Stimulated activated naive CD4-positive, alpha-beta T cell (primary cell): ENCODE measurements at places on chromosomes 16 and 17.

- no peak for DNase-seq
These were observed 17.5 kb downstream of the MARCHF10 start for GRCh38 chr17:62790564-62790986.

DNA sequence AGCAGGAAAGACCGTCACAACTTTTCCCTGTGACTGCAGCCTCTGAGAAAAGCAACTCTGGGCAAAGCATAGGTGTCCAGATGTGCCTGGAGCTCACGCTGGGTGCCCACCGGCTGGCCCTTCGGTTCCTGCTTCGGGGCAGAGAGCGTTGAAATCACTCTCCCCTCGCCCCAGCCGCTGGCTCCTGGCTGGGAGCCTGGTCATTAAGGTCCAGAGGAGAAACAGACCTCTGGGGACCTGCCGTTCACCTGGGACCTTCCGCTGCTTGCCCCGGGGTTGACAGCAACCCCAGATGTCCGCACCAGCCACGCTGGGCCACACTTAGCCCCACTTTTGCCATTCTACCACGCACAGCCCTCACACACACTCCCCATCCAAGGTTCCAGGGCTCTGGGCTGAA, 13.1 kb downstream of the MRM3 start:
- no peak for DNase-seq

DNA sequence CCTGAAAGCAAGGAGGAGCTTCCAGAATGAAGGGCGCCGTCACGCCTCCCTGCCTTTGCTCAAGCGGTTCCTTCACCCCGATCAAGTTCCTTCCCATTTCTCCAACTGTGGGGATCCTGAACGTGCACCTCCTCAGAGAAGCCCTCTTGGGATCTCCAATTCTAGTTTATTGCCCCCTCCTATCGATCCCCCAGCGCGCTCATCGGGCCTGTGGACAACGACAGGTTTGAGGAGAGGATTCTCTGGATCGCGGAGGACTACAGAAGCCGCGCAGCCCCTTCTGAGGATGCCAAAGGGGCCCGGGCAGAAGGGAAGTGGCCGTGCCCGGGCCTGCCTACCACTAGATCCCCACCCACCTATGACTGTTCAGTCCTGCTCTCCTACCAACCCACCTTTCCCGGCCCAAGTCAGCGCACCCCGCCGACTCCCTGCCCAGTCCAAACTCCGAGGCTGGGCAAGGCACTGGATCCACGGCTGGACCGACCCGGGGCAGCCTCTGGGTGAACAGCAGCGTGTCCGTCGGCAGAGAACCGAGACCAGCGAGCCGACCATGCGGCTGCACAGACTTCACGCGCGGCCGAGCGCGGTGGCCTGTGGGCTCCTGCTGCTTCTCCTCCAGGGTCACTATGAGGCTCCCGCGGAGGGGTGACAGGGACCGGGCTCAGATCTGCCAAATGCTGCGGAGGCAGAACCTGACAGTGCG, 12.8 kb upstream of the CES3 start:
- DNase-seq: no peak

DNA sequence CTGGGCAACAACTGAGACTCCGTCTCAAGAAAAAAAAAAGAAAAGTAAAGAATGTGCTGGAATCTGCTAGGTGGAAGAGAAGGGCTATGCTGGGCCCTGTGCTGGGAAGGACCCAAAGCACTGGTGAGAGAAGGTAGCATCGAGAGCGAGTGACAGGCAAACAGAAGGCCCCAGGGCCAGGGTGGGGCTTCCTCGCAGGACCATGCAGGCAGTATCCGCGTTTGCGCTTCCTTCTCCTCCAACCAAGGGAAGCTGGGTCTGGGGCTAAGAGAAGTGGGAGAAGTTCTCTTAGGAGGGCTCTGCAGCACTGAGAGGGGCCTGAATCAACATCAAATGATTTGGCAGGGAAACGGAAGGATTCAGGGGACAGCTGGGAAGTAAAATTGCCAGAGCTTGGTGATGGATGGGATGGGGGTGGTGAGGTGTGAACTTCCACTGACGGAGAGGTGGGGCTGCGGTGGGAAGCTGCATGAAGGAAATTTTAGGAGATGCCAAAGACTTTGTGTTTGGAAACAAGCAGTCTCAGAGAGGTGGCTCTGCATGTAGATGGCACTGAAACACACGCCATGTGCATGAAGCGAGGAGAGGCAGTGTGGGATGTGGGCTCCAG, 5.2 kb upstream of the ECI1 start:
- DNase-seq: no peak

- no peak for DNase-seq
These were observed 42.5 kb upstream of the ATP2A3 start for GRCh38 chr17:4006745-4007211.

- DNase-seq: no peak
These were observed 81.3 kb downstream of the COX10 start for GRCh38 chr17:14150619-14151018.

- DNase-seq: no peak
These were observed 26.2 kb upstream of the SLC5A11 start for GRCh38 chr16:24819462-24820040.

- no peak for DNase-seq
These were observed 56.9 kb downstream of the MSI2 start for GRCh38 chr17:57313097-57313835.

DNA sequence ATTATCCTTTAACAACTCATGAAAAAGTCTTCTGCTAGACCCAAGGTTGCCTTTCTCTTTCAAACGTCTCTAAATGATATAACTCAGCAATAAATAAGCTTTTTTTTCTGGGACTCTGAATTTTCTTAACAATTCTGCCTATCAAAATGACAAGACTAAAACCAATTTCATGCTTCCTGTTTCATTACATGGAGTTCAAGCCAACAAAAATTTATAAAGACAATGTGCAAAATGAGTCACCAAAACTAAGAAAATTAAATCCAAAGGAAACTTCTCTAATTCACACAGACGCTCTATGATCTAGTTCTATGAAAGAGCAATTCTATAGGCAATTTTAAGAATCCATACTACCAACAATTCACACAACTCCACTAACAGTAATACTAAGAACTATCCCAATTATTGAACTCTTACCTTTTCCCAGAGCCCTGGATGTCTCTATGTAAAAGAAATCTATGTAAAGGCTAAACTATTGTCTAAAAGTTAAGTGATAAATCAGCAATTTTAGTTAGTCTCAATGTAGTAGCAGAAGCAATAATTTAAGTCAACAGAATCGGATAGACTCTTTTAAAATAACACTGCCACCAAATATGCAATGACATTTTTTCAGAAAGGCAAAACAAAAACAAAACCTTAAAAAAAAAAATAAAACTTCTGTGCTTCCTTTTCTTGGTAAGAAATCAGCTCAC, 44.2 kb downstream of the ZZEF1 start:
- DNase-seq: no peak

GRCh38 chr17:17206913-17207335, 791 bp upstream of the PLD6 start:
- DNase-seq: no peak

- DNase-seq: no peak
These were observed 3.9 kb downstream of the GAN start for GRCh38 chr16:81318711-81319110.

- no peak for DNase-seq
These were observed 868.1 kb downstream of the KCNJ2 start for GRCh38 chr17:71037386-71037785.

DNA sequence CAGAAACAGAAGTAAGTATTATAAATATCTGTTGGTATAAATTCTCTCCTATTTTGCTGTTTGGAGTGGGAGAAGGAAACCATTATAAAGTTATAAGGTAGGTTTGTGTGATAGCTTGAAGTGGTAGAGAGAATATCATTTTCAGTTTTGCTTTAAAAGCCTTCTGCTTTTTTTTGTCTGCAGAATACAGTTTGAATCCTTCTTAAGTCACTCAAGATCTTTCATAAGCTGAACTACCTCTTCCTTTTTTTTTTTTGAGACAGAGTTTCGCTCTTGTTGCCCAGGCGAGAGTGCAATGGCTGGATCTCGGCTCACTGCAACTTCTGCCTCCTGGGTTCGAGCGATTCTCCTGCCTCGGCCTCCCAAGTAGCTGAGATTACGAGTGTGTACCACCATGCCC, 9.0 kb downstream of the ATAD5 start:
- DNase-seq: no peak

DNA sequence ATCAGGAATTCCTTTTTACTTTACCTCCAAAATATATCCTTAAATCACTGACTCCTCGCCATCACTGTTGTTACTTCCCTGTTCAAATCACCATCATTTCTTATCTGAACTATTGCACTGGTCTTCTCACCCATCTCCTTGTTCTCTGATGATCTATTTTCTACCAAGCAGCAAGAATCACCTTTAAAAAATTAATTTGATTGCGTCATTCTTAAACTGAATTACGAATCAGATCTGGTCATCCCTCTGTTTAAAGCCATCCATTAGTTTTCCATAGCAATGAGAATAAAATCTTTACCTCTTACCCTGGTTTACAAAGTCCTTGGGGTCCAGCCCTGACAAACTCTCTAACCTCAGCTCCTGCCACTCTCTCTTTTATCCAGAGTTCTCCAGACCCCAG, 14.6 kb downstream of the PCTP start:
- DNase-seq: no peak

DNA sequence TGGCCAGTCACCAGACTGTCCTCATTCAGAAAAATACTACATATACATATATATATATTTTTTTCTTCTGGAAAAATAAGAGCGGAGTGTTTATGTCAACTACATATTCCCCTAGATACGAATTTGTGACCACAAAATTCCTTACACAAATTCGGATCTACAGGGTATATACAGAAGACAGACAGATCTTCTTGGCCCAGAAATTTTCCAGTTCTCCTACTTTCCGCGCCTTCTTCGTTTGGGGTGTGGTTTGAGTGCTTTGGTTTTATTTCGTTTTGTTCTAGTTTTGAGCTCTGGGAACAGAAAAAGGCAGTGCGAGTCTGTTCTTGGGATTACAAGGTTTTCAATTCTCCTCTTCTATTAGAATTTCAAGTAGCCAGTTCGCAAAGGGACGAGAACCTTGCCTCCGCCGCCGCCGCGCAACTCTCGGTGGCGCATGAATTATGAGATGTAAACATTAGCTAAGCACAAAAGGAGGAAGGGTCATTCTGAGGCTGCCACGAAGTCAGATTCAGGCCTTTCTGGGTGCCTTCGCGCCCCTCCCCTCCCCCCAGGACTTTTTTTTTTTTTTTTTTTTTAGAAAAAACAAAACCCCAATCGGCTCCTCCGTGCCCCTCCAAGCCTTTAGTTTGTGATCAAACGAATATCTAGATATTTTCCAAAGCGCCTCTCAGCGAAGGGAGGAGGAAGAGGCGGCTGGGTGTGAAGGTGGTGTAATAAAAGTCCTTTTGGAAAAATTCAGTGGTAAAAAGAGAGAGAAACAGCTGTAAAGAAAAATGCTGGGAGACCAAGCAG, 1.8 kb upstream of the HOXB4 start:
- no peak for DNase-seq

GRCh38 chr17:17740615-17741348, 59.5 kb downstream of the RAI1 start:
- DNase-seq: peak; percentile 52

DNA sequence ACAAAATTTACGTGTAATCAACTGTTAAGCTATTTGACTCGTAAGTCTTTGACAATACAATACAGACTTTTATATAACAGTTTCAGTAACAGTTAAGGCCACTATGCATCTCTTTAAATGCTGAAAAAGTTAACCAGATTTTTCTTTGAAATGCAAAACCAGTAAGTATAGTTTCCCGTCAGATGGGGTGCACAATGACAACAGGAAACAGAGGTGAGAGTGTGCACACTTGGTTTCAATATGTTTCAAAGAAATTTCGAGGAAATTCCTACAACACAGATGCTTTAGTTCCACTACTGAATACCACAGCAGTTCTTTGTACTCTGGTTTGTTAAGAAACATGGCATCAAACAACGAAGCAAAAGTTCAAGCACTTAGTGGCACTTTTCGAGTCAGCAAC, 48.4 kb downstream of the RNF157 start:
- peak; percentile 53 for DNase-seq

DNA sequence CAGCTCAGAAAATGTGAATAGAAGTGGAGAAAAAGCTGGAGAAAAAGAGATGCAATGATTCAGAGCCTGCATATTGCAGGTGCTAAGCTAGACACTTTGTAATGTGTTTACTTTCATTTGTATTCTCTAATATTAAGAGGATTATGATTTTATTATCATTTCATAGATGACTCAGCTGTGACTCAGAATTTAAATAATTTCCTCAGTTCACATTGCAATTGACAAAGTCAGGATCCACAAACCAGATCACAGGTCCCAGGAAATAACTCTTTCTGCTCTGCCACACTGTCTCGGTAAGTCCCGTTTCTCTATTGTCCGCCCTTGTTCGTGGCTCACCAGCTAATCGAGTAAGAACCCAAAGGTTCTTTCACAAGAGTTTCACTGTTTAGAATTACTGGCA, 235.4 kb upstream of the MON1B start:
- no peak for DNase-seq

GRCh38 chr17:58728798-58729197, 26.9 kb upstream of the PPM1E start:
- DNase-seq: no peak

GRCh38 chr17:45905814-45906213, 11.5 kb downstream of the MAPT start:
- DNase-seq: no peak

- no peak for DNase-seq
These were observed 4.4 kb downstream of the SNX20 start for GRCh38 chr16:50676684-50677225.

- DNase-seq: no peak
These were observed 15.0 kb downstream of the NACA2 start for GRCh38 chr17:61575983-61576382.
